ENCODE measurements at places on chromosomes 13 and 19. TPM values are rescaled to one million over a fixed set of nuclear protein-coding genes. Genes with fewer than 3 reads are reported as not detected.

Gene SLC15A1
- total RNA-seq: 140 TPM

Gene KLK3
- total RNA-seq: not detected

Gene SPRYD7
- total RNA-seq: 6.3 TPM

GRCh38 chr13:68713394-68713793 lies 1394.2 kb upstream of the ATXN8OS start:
- no peak for DNase-seq

DNA sequence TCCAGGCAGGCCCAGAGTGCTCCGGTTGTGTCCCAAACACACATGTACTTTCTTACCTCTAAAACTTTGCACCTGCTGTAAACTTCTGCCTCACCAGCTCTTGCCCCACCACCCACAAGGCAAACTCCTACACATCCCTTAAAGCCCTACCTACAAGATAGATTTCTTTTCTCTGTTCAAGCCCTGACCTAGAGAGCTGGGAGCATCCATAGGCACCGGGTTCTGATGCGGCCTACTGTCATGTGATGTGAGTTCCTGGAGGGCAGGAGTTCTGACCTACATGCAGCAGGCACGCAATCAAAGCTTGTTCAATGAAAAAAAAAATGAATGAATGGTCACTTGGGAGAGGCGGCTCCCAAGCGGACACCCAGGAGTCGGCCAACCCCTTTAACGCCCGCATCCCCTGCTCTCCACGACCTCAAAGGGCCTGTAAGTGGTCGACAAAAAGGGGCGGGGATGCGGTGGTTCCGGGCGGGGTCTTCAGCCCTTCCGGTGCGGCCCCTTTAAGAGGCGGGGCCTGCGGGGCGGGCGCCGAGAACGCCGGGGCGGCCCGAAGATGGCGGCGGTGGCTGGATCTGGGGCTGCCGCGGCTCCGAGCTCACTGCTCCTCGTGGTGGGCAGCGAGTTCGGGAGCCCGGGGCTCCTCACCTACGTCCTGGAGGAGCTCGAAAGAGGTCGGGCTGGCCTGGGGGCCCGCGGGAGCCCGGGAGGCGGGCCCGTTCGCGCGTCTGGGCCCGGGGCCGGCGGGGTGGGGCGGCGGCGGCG lies at the start of gene MAP1S:
Gene MAP1S (plus strand): TSS at position 534 of the 765 bp plus-strand sequence. CDS start 23 bp downstream, at position 557.
- DNase-seq: peak; percentile 26

GRCh38 chr19:35903550-35904179 lies 1.3 kb downstream of the HCST start:
- DNase-seq: peak; percentile 83

DNA sequence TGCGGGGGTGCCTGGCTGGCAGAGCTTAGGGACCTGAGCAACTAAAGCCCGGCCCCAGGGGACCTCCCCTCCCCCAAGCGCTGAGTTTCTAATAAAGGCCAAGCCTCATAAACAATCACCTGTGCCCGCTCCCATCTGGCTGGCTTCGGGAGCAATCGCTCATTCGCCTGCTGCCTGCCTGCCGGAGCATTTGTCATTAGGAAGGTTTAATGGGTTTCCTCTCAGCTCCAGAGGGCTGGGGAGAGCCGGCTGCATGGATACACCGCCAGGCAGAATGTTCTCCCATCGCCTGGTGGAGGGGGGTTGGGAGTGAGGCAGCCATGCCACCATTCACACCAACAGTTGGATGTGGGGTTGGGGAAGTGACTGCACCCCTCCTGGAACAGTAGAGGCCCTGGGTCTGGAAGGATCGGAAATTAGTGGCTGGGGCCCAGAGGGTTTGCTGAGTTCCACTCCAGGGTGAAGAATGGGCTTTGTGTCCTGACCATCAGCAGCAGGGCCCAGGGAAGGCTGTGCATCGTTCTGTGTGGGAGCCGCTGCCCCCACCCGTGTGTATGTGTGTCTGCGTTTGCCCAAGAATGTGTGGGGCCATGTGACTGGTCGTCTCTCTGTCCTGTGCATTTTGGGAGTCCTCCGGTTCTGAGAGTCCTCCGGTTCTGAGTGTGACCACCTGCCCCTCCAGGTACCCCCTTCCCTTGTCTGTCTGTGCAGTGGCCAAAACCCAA lies 15.3 kb downstream of the PIN1 start:
- no peak for DNase-seq
